ENCODE measurements at places on chromosomes 11 and 22. TPM values are rescaled to one million over a fixed set of nuclear protein-coding genes. Genes with fewer than 3 reads are reported as not detected.

Gene OSM
- not detected for total RNA-seq

Gene SLC15A3
- 8.7 TPM for total RNA-seq

Gene TTC17
- total RNA-seq: 54.2 TPM

Gene PIK3IP1
- 3.6 TPM for total RNA-seq

Gene MED17
- 52.4 TPM for total RNA-seq

Gene SLC22A25
- total RNA-seq: not detected

Gene GRAMD1B
- 0.46 TPM for total RNA-seq

Gene PNPLA5
- total RNA-seq: not detected

Gene RELA
- 141 TPM for total RNA-seq

Gene ESAM
- 1.6 TPM for total RNA-seq

Gene IGSF22
- total RNA-seq: not detected

Gene SEZ6L
- total RNA-seq: not detected

Gene YAP1
- 158 TPM for total RNA-seq

Gene PANX3
- total RNA-seq: not detected

Gene FXYD6
- 0.54 TPM for total RNA-seq

Gene POTEH
- not detected for total RNA-seq

All from Panc1 (cell line).